Large intestine (tissue), 12 donors: ENCODE measurements at places on chromosomes 2 and 18.

GRCh38 chr2:215071676-215072075 lies 66.8 kb downstream of the ABCA12 start:
- H3K27ac ChIP-seq = no peak overlapping the region
- H3K27me3 ChIP-seq = no peaks in the 10 kb centered on the region
- no peaks in the 10 kb centered on the region for H3K36me3 ChIP-seq
- no peak overlapping the region for H3K4me3 ChIP-seq
- H3K4me1 ChIP-seq = no peaks in the 10 kb centered on the region
- DNase-seq = no peak

DNA sequence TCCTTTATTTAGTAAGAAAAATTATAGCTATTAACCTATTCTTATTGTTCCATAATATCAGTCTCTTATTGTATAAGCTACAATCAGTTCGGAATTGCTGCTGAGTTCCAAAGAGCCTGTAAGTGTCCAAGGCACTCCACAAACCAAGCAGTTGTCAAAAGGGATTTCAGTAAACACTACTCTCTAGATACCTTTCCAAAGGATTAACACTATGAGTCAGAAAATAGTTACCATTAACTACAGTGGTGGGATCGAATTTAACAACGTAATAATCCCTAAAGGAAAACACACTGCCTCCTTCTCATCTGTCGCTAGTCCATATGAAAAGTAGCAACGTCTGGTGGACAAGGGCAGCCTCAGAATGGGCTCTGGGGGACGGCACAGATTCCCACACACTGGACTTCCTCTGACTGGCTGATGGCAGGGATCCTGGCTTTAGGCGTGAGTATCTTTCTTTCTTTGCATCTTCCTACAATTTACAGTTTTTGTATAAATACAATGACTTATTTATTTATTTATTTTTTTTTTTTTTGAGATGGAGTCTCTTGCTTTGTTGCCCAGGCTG lies 8.8 kb downstream of the TGFBRAP1 start:
- no peak overlapping the region for H3K27ac ChIP-seq
- H3K27me3 ChIP-seq = no peaks in the 10 kb centered on the region
- peaks cover 6% of the 10 kb centered on the region for H3K36me3 ChIP-seq
- no peak for DNase-seq

DNA sequence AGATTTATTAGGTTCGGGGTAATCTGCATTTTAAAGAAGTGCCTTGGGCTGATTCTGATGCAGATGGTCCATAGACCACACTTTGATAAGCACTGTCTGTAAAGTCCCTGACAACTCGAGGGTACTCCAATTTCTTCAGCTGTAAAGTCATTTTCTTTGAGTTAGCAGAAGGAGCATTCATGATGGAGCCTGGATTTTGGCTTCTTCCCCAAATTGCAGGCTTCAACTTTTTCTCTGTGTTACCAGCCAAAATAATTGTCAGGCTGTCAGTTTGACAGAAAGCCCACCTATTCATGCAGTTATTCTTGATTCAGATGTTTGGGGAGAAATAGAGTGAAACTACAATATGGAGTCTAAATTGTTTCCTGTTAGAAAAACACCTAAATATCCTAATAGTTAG lies 66.0 kb downstream of the RPL37A start:
- H3K27ac ChIP-seq = no peak overlapping the region
- no peaks in the 10 kb centered on the region for H3K27me3 ChIP-seq
- no peak overlapping the region for H3K4me3 ChIP-seq

DNA sequence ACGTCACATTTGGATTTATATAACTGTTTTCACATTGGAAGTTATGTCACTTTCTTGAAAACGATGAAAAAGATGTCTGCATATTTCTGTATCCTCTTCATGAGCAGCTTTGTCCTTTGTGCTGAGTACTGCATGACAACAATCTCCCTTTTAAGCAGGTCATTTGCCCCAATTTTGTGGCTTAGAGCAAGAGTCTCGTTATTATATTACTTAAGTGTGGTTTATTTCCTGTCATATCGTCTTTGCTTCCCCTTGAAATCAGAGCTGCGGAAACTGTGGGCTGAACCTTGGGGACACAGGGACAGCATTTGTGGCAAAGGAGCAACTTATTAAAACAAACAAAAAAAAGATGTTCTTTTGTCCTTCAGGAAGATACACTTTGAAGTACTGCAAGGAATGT lies 254.0 kb upstream of the DSEL start:
- DNase-seq = no peak
- H3K27me3 ChIP-seq = no peaks in the 10 kb centered on the region
- H3K4me3 ChIP-seq = no peak overlapping the region
- H3K27ac ChIP-seq = no peak overlapping the region

DNA sequence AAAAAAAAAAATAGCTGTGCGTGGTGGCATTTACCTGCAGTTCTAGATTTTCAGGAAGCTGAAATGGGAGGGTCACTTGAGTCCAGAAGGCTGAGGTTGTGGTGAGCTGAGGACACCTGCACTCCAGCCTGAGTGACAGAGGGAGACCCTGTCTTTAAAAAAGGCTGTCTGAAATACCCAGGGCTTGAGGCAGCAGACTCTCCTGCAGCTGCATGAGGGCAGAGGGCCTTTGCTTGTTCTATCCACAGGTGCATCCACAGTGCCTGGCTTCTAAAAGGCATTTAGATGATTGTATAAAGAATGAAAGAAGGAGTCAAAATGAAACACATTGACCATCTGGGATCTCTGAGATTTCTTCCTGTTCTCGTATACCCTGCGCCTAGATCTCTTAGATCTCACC lies 152.9 kb downstream of the MGAT5 start:
- no peak for DNase-seq
- no peak overlapping the region for H3K27ac ChIP-seq
- peaks cover 2% of the 10 kb centered on the region for H3K4me1 ChIP-seq
- peaks cover 24% of the 10 kb centered on the region for H3K36me3 ChIP-seq

DNA sequence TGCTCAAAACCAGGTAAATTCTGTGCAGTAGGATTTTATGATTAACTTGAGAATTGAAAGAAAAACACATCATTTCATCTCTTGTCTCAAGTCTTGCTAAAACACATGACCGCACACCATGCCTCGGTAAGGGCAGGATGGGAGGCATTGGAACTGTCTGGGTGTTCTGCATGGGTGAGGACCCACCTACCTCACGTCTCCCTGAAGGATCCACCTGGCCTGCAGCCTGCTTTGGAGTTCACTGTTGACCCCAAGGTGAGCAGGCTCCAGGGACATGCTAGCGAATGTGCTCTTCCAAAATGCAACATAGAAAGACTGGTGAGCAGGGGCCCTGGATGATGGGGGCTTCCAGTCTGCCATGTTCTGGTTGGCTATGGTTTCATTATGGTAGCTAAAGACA lies 131.5 kb downstream of the NCK2 start:
- H3K27ac ChIP-seq = no peak overlapping the region
- no peaks in the 10 kb centered on the region for H3K27me3 ChIP-seq
- H3K36me3 ChIP-seq = peaks cover 41% of the 10 kb centered on the region
- no peak for DNase-seq

DNA sequence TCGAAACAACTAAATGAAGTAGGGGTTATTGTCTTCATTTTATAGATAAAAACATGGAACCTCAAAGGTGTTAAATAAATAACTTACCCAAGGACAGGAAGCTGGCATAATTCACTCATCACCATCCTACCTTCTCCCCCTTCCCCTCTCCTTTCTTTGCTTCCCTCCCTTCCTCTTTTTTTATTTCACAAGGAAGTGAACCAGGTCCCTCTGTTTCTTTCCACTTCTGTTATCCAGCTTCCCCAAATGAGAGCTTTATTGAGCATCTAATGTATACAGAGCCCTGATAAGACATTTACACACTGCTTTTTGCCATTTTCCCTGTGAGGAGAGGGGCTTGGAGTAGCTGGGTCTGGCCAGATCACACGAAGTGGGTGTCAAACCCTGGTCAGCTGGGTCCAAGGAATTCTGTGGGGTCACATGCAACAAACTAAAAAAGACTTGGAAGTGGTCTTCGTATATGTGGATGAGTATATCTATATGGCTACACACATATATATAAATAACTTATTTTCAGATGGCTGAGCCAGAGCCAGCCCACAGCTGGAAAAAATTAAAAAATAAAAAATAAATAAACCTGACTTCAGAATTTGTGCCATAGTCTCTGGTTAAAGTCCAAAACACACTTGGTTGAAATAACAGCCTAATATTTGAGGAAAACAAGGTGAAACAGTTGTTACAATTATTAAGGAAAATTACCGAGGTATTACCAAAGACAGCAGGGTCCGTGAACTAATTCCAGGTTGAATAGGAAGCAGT lies 49.3 kb upstream of the FOSL2 start:
- DNase-seq = no peak
- no peaks in the 10 kb centered on the region for H3K27me3 ChIP-seq
- no peak overlapping the region for H3K4me3 ChIP-seq
- H3K27ac ChIP-seq = no peak overlapping the region

GRCh38 chr18:36828157-36828629 lies 609 bp downstream of the TPGS2 start:
- peak overlapping the region; percentile 84 for H3K4me3 ChIP-seq
- H3K4me1 ChIP-seq = no peaks in the 10 kb centered on the region
- H3K36me3 ChIP-seq = peaks cover under 1% of the 10 kb centered on the region
- H3K27ac ChIP-seq = peak overlapping the region; percentile 92

- H3K4me3 ChIP-seq = no peak overlapping the region
- no peaks in the 10 kb centered on the region for H3K27me3 ChIP-seq
- H3K27ac ChIP-seq = no peak overlapping the region
- no peaks in the 10 kb centered on the region for H3K4me1 ChIP-seq
- no peaks in the 10 kb centered on the region for H3K36me3 ChIP-seq
Observed at GRCh38 chr2:223635080-223635479, 32.9 kb upstream of the SCG2 start.

DNA sequence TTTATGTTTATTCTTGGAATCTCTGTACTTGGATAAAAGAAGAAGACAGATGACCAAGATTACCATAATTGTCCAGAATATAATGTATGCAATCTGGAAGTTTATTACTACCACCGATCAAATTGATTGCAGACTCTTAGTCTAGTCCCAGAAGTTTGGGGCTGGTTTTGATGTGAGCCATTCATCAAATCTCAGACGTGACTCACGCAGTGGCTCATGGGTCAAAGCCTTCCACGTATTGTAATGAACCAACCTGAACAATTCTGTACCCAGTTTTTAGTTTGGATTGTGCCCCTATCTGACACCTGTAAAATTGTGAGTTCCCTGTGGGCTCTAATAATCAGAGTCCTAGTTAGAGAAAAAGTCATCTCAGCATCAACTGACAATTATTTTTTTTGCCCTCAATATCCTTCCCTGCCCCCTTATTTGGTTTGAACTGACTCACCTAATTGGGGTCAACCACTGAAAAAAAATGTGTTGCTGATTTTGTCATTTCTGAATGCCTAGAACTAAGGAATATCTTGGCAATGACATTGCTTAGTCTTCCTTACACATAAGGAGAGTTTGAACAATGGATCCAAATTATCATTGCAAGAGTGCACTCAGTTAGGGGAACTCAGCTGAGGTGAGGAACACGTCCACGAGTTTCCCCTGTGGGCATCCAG lies 219.5 kb upstream of the NRP2 start:
- H3K4me3 ChIP-seq = no peak overlapping the region
- H3K27ac ChIP-seq = no peak overlapping the region
- no peak for DNase-seq
- no peaks in the 10 kb centered on the region for H3K36me3 ChIP-seq
- no peaks in the 10 kb centered on the region for H3K27me3 ChIP-seq

GRCh38 chr2:217715484-217715883 lies 287.3 kb downstream of the TNS1 start:
- peaks cover 6% of the 10 kb centered on the region for H3K4me1 ChIP-seq
- no peak overlapping the region for H3K4me3 ChIP-seq
- H3K27me3 ChIP-seq = peaks cover 3% of the 10 kb centered on the region

DNA sequence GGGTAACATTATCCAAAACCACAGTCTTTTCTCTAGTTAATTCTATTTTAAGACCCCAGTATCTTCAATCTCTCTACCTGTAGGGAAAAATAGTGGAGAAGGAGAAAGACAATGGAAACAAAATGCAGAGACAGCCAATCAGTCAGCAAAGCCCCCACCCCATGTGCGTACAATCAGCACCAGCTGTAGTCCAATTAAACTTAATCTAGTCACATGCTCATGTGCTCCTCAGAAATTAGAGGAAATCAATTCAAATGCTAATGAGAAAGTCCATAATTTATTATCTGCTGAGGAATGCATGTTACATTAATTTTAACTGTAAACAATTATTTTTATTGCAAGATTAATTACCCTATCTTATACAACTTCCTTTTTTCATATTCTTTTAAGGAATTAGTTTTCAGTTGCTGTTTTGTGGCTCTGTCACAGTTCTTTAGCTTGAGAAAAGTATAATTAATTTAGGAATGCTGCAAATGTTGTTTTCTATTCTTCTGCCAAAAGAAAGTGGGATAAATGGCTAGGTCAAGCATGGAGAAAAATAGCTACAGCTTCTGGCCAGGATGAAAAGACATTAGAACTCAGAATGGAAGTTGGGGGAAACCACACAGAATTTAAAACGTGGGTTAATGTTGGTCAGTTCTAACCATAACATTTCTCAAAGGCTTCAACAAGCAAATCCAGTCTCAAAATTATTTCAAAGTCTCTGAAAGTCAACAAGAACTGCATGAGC lies 232.4 kb upstream of the HNRNPA3 start:
- H3K4me3 ChIP-seq = no peak overlapping the region
- no peak overlapping the region for H3K27ac ChIP-seq
- DNase-seq = no peak
- no peaks in the 10 kb centered on the region for H3K36me3 ChIP-seq
- no peaks in the 10 kb centered on the region for H3K4me1 ChIP-seq

DNA sequence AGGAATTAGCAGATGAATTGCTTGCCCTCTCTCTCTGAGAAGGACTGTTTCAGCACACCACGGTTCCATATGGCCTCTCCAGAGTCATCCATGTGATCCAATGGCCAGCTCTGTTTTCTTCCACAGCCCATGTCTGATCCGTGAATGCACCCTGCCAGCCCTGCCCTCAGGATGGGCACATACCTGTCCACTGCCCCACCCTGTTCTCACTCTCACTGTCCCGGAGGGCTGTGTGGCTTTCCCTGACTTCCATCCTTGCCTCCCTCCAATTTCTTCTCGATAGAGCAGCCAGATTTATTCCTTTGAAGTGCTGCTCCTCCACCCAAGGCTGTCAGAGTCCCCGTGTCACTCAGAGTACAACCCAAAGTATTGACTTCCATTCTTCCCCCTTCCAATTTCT lies 343.1 kb downstream of the TGIF1 start:
- no peaks in the 10 kb centered on the region for H3K27me3 ChIP-seq
- H3K4me3 ChIP-seq = no peak overlapping the region
- H3K36me3 ChIP-seq = no peaks in the 10 kb centered on the region
- peaks cover 2% of the 10 kb centered on the region for H3K4me1 ChIP-seq
- no peak for DNase-seq
- no peak overlapping the region for H3K27ac ChIP-seq

DNA sequence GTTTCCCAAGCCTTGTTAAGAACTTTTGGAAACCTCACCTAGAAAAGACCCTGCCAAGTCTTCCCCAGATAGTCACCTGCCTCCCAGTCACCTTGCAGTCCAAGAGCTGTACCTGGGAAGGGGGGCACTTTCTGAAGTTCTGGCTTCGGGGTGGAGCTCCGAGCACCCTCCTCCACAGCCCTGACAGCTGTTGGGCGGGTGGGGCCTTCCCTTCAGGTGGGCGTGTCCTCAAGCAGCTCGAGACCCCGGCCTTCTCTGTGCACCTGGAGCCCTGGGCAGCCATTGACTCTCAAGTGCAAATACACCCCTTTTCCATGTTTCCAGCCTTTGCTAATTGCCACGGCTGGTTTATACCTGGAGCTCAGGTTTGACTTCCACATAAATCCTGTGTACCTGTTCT lies 37.0 kb upstream of the IGFBP5 start:
- peaks cover 3% of the 10 kb centered on the region for H3K27me3 ChIP-seq
- H3K27ac ChIP-seq = no peak overlapping the region
- no peak overlapping the region for H3K4me3 ChIP-seq
- no peaks in the 10 kb centered on the region for H3K36me3 ChIP-seq
- H3K4me1 ChIP-seq = no peaks in the 10 kb centered on the region

GRCh38 chr2:144094408-144095151 lies 425.3 kb downstream of the ZEB2 start:
- no peak for DNase-seq
- H3K4me1 ChIP-seq = no peaks in the 10 kb centered on the region
- H3K36me3 ChIP-seq = no peaks in the 10 kb centered on the region
